Stimulated activated naive B cell treated with anti-CD40 and anti-IgM and Interleukin-4, amounts not matched to agents 10 μg/mL and 1 μg/mL and 100 μg/mL, for 72 hours (primary cell): ENCODE measurements at places on chromosomes 5 and 9.

DNA sequence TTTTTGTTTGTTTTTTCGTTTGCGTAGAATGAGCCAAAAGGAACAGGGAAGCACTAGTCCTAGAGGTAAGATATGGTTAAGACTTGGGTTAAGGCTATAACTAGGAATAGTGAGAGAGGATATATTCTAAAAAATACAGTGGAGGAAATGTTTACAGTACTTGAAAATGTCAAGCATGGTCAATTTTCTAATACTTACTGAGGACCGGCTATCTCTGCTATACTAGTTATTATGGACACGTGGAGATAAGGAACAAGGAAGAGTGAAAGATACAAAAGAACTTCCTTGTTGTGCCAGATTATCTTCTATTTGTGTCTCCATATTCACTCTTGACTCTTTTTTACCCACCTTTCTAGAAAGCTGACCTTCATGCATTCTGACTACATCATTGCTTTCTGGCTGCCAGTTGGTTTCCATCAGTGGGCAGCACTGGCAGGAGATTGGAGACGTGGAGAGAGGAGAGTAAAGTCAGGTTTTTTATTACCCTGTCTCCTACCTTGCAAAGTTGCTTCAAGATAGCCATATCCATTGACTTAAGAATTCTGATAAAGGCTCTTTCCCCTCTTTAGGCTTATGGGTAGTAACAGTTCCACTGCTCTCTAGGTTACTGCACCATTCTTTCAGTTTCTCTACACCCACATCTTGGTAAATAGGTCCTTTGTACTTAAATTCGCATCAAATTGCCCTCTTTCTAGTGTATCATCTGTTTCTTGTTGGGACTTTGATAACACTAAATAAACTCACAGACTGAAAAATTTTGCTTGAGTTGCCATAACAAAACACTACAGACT, 9.0 kb upstream of the RFX3 start:
- no peak for DNase-seq

DNA sequence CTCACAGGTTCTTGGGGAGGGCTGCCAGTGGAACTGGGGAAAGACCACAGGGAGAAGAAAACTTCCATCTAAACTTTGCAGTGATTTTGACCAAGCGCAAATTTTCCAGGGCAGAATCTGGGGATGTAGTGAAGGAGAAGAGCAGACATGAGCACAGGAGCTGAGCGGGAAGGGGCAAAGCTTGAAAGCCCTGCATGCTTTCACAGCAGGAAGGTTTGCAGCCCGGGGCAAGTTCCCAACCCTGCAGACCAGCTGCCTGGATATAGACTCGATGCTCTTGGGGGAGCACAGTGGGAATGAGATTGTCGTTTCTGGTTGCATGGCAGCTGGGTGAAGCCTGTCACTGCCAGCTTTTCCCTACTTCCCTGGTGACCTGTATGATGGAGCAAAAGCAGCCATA, 276.8 kb upstream of the RORB start:
- no peak for DNase-seq

DNA sequence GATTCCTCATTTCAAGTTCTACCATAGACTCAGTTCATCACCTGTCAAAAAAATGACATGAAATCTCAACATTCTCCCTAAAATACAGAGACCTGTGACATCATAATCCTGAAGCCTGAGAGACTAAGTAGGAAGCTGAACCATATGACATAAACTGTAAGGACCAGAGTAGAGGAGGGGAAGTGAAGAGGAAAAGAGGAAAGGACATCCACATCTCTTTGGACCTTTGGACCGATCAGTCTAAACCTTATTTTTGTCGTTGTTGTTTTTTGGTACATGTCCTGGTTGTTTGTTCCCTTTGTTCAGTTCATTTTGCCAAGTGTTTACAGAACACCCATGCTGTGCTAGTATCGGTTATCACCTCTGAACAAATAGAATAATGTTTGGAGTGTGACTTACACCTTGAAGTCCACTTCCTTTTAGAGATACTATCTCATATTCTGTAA, 41.9 kb downstream of the LURAP1L start:
- DNase-seq = no peak

DNA sequence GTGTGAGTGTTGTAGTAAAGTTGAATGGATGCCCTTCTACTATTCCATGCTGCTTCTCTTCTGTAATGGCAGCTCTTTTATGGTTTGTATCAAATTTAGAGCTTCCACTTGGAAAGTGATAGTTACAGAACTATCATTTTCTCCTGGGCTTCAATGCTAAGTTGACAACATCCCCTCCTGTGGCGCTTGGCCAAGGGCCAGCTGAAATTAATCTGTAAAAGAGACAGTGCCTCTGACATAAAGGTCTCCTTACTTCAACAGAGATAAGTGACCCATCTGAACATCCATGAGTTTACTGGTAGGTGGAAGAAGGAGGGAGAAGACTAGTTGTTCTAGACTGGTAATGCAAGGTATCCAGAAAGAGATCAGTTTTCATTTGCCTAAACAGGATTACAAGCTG, 39.7 kb downstream of the CHSY3 start:
- no peak for DNase-seq

- no peak for DNase-seq
These were observed 53.2 kb downstream of the MRPS27 start for GRCh38 chr5:72266862-72267261.
